ENCODE measurements at places on chromosomes 11 and 22.

DNA sequence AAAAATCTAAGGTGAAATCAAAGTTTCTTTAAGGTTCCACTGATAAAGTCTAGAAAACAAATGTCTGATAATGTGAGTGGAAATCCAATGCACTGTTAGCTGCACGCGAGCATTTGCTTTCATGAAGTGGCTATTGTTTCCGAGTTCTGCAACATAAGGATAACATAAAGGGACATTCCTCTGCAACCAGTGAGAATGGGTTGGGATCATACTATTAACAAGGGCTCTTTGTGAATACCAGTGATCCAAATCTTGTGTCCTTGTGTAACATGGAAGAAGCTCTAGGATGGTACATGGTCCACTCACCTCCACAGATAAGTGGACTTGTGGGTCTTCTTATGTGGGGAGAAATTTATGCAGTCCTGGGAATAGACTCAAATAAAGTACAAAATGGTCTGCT lies 24.6 kb downstream of the APIP start:
- DNase-seq = no peak

- DNase-seq = peak; percentile 82
These were observed at the start of gene MMP26 for GRCh38 chr11:4704054-4704789. Gene MMP26 (plus strand): TSS chr11:4704784.

DNA sequence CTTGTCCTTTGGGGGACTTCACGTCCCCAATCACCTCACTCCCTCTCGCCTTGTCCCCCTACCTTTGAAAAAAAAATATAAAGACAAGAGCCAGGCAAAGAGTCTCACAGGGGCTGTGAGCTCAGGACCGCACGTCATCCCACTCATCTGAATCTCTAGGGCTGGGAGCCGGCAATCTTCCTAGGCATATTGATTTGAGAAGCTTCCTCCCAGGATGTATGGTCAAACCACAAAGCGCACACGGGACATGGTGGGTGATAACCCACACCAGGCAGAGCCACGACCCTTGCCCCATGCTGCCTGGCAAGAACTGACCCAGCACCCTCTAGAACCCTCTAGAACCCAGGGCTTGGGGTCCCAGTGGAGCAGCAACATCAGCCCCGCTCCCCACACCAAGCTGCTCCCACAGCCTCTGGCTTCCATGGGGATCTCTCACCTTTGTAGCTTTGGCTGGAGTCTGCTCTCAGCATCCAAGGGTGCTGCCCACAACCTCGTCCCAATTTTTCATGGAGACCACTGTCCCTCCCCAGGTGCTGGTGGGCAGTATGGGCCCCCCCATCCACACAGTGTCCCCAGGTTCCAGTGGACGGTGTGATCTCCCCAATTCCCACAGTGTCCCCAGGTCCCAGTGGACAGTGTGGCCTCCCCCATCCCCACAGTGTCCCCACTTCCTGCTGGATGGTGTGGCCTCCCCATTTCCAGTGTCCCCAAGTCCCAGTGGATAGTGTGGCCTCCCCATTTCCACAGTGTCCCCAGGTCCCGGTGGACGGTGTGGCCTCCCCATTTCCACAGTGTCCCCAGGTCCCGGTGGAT lies 85.2 kb upstream of the FGF3 start:
- no peak for DNase-seq

GRCh38 chr22:44075670-44076069 lies 51.6 kb downstream of the PARVB start:
- no peak for DNase-seq
